ENCODE measurements at places on chromosomes 12 and 14.

DNA sequence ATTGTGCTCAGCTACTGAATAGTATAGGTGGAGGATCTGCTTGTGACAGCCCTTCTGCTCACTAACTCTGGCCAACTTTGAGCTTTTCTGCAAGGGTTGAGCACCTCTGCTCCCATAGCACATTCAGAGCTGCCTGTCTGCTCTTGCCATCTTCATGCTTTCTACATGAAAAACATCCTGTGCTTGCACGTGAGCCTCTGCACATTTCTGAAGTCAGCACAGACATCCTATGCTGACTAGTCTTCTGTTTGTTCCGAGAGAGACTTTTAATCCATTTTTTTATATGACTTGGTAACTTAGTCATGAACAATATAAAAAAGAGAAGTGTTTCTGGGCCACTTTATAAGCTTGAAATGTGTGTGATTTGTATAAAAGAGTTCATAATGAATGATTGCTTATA lies 969.3 kb downstream of the TMTC2 start:
- DNase-seq, result no peak

DNA sequence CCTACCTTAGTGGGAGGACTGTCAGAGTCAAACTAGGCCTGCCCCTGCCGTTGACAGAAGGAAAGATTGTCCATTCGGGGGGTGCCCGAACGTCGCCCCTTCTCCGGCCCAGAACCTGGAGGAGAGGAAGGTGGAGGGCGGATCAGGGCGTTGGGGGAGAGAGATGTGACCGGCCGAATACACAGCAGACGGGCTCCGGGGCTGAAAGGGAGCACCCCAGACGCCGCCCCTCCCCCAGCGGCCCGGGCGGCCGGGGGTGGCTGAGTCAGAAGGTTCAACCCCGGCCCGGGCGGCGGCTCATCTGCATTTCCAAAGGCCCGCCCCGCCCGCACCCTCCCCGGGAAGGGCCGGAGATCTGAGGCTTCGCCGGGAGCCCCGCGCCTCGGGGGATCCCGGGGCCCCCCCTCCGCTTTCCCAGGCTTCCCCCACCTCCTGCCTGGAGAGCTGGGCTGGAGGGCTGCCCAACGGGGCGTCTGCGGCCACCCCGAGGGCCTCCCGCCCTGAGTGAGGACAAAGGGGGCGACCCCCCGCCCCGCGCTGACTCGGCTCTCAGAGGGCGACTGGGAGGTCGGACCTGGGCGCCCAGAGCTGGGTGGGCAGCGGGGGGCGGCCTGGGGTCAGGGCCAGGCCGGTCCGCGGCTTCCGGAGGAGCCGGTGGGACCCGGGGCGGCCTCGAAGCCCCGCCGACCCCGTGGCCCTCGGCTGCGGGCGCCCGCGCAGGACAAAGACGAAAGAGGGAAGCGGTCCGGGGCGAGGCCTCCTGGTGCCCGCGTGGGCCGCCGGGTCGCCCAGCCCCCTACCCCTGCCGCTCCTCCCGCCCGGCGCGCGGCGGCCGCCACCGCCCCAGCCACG lies 3.7 kb upstream of the SETD1B start:
- DNase-seq, result peak; percentile 68

DNA sequence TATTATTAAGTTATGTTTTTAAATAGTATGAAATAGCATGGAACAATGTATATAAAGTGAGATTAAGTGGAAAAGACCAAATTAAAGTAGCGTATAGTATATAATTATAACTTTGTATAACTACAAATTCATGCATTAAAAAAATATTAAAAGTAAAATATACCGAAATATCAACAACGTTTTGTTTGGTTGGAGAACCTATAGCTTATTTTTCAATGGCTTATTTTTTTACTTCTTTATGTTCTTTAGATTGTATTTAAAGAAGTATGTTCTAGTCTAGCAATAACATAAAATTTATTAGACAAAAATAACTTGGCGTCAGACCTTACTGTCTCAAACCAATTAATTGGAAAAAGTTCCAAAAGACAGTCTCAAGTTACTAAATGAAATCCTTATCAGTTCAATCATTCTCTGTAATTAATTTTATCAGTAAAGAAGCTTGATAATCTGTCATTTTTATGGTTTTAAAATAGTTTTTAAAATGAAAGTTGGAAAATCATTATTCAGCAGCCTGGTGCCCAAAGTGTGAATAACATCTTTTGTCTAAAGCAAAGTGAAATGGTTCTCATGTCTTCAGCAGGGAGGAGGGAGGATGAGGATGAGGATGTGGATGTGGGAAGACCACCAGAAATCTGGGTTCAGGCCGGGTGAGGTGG lies 46.7 kb downstream of the IRAK3 start:
- DNase-seq, result no peak

- DNase-seq, result no peak
Measured at GRCh38 chr12:77013091-77013490, 52.3 kb downstream of the E2F7 start.
